ENCODE measurements at places on chromosomes 12 and 14.

GRCh38 chr14:31205681-31206535 is 1.7 kb downstream of the HECTD1 start:
- peak; percentile 82 for DNase-seq

- no peak for DNase-seq
Observed at GRCh38 chr12:42759622-42760273, 170.2 kb upstream of the PRICKLE1 start.

DNA sequence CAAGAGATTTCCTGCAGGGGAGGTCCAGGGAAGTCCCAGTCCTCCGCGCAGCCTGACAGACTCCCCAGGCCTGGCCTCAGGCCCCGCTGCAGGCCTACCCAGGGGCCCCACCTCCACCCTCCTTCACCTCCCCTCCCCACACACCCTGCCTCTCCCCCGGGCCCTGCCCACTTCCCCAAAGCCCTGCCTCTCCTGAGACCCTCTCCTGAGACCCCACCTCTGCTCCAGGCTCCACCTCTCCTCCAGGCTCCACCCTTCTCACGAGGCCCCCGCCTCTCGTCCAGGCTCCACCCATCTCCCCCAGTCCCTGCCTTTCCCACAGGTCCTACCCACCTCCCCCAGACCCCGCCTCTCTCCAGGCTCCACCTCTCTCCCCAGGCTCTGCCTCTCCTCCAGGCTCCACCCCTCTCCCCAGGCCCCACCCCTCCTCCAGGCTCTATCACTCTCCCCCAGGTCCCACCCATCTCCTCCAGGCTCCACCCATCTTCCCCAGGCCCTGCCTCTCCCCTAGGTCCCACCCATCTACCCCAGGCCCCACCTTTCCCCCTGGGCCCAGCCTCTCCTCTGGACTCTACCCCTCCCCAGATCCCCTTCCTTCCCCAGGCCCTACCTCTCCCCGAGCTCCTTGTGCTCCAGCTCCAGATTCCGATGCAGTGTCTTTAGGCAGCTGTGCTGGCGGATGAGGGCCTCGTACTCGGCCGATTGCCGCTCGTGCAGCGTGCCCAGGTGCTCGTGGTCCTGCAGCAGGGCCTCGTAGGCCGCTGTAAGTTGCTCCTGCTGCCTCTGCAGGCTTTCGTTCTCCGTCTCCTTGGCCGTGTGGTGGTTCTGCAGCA is 58.8 kb upstream of the GPR68 start:
- peak; percentile 12 for DNase-seq

- no peak for DNase-seq
Observed at GRCh38 chr12:24820872-24821271, 128.0 kb downstream of the BCAT1 start.

GRCh38 chr12:70754330-70754741 is 117.1 kb upstream of the PTPRB start:
- no peak for DNase-seq

DNA sequence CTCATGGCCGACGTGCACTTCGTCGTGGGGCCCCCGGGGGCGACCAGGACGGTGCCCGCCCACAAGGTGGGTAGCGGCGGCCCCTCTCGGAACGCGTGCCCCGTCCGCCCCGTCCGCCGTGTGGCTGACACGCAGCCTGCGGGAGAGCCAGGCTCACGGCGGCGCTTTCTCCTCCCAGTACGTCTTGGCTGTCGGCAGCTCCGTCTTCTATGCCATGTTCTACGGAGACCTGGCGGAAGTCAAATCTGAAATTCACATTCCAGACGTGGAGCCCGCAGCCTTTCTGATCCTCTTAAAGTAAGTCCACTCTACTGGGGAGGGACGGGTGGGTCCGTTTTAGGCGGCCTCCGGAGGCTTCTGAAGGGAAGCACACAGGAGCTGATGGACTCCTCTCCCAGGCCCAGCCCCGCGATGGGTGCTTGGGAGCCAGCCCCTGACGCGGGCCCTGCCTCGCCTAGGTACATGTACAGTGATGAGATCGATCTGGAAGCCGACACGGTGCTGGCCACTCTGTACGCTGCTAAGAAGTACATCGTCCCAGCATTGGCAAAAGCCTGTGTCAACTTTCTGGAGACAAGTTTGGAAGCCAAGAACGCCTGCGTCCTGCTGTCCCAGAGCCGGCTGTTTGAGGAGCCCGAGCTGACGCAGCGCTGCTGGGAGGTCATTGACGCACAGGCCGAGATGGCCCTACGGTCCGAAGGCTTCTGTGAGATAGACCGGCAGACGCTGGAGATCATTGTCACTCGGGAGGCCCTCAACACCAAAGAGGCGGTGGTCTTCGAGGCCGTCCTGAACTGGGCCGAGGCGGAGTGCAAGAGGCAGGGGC is 1.1 kb downstream of the BTBD6 start:
- peak; percentile 17 for DNase-seq

DNA sequence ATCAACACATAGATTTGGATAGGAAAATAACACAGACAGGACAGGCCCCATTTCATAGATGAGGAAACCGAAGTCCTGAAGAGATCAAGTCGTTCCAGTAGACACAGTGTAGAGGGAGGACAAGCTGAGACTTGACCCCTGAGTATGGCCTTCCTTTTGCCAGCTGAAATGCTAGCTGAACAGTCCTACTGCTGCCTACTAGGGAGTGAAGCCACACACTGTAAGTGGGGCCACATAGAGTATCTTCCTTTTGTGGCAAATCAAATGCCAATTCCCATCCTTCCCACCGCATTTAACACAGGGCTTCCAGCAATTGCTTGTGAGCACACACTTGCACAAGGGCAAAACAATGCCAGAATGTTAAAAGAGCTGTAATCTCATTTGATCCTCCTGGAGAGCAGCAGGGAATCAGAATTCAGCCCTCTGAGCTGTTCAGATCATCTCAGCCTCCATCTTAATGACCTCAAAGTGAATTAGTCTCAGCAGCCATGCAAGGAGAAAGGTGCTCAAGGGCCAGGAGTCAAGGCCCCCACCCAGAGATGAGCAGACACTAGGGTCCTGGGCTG is 380.5 kb downstream of the EMP1 start:
- DNase-seq: no peak

DNA sequence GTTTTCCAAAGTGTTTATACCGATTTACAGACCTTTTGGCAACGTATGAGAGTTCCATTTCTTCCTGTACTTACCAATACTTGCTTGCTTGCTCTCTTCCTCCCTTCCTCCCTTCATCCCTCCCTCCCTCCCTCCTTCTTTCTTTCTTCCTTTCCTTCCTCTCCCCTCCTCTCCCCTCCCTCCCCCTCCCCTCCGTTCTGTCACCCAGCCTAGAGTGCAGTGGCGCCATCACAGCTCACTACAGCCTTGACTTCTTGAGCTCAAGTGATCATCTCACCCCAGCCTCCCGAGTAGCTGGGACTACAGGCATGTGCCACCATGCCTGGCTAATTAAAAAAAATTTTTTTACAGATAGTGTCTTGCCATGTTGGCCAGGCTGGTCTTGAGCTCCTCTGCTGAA is 40.4 kb downstream of the DIP2B start:
- DNase-seq: no peak

GRCh38 chr12:68825569-68826217 is 17.7 kb downstream of the MDM2 start:
- no peak for DNase-seq

GRCh38 chr14:59997449-59997848 is 77.5 kb downstream of the LRRC9 start:
- no peak for DNase-seq

DNA sequence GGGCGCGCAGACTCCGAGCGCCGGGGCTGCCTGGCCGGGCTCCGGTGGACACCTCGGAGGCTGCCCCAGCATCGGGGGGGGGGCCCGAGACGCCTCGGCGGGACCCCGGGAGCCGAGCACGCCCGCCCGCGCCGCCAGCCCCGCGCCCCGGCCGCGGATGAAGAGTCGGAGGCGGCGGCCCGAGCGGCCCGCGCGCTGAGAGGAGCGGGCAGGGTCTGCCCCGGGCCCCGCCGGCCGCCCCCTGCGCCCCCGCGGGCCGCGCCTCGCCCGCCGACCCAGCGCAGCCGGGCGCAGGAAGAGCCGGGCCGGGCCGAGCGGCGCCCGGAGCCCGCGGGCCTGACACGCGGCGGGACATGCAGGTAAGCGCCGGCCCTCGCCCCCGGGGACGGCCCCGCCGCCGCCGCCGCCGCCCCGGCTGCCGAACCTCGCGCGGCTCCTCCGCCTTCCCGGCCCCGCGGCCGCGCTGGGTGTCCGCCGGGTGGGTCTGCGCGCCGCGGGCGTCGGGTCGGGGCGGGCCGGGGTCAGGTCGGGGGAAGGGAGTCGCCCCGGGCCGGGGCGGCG is 63.7 kb downstream of the FBXL14 start:
- no peak for DNase-seq

DNA sequence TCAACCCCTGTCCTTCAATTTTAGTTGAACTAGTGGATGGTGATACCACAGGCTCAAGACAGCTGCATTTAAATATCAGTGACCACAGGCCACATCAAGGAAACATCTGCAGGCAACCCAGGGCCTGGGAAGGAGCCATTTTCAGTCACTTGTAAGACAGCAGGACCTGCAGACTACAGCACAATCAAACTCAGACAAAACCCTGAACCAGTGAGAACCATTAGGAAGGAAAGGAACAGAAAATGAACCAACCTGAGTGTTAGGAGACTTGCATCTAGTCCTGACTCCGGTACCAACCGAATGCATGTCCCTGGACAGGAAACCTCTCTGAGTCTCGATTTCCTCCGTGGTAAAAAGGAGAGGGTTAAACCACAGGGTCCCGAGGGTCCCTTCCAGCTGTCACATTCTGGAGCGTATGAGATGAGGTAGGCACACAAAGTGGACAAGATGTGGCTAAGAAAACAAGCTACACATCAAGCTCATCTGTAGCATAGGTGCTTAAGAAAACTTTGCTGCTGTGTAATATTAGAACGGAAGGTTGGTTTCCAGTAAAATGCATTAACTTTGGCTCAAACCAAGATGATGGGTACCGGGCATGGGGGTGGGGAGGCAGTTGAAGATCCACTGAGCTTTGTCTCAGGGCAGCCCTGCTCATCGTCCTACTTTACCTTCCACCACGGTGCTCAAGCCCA is 1.6 kb upstream of the CDKN1B start:
- no peak for DNase-seq

- DNase-seq: peak; percentile 52
Observed at GRCh38 chr12:69779928-69780327, 41.3 kb downstream of the RAB3IP start.

DNA sequence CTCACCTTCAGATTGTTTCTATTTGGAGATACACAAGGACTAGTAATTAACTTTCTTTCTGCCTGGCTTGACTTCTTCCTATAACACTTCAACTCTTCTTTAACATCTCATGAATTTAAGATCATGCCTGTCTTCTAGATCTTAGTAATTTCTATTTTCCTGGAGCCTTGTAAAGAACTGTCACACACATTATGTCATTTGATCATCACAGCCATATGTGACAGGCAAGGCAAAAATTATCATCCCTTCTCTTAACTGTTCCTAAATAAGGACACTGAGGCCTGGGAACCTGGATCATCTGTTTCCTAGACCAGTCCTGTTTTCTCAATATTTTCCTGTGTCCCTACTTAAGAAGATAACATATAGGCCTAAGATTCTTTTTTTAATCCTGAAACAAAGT is 27.2 kb downstream of the NRDE2 start:
- DNase-seq: no peak

DNA sequence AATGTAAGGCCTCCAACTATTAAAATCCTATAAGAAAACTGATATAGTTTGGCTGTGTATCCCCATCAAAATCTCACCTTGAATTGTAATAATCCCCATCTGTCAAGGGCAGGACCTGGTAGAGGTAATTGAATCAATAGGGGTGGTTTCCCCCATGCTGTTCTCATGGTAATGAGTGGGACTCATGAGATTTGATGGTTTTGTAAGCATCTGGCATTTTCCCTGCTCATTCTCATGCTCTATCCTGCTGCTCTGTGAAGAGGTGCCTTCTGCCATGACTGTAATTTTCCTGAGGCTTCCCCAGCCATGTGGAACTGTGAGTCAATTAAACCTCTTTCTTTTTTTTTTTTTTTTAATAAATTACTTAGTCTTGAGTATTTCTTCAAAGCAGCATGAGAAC is 31.9 kb downstream of the TSPAN19 start:
- DNase-seq: no peak

GRCh38 chr14:60189923-60190840 is 25.0 kb upstream of the DHRS7 start:
- no peak for DNase-seq

DNA sequence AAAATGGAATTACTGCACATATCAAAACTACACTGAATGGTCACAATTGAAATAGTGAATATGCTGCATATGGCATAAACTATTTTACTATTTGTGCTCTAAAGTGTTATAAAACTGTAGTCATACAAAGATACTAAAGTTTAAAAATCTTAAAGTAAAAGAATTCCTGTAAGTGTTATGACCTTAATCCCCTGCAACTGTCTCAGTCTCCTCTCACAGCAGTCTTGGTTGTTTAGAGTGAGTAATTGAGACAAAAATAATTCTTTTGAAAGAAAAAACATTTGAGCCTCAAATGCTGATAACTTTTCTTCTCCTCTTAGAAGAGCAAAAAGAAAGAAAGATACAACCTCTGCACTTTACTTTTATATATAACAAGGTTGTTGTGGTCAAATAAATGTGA is 99.9 kb downstream of the SYT1 start:
- DNase-seq: no peak

DNA sequence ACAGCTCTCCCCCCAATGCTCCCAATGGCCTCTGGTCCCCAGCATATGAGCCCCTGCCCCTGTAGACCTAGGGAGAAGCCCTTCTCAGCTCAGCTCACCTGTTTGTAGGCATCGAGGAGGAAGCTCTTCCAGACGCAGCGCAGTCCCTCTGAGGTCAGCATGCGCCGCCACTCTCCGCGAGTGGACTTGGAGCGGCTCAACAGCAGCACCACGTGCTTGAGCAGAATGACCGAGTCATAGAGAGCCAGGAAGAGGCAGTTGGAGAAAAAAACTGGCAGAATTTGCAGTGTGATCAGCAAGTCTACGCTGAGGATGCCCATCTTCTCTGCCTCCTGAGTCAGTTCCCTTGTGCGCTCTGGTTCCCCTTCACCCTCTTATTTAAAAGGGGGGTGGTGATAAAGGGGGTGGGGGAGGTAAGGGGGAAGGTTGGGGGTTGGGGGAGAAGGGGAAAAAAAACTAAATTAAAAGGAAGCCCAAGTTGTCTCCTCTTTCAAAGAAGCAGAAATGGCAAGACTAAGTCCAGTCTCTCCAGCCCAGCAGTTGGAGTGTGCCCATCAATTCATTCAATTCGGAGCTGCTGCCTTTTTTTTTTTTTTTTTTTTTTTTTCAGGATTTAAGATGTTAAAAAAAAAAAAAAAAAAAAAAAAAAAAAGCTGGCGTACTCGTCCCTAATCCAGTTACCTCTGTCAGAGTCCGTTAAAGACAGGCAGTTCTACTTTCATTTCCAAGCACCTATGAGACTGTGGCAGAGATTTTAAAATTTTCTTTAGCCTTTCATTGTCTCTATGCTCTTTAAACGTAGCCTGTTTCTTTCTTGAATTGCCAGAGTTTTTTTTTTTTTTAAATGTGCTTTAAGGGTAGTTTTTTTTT is at the start of gene DIO2:
TSS of gene DIO2 (minus strand) at position 352 of the 870 bp plus-strand sequence. CDS start at position 320, 32 bp downstream.
- DNase-seq: no peak
